ENCODE measurements at places on chromosomes 7 and 10. TPM values are rescaled to one million over a fixed set of nuclear protein-coding genes. Genes with fewer than 3 reads are reported as not detected.

GRCh38 chr10:17085011-17085725 lies 44.4 kb downstream of the CUBN start:
- DNase-seq, result no peak

DNA sequence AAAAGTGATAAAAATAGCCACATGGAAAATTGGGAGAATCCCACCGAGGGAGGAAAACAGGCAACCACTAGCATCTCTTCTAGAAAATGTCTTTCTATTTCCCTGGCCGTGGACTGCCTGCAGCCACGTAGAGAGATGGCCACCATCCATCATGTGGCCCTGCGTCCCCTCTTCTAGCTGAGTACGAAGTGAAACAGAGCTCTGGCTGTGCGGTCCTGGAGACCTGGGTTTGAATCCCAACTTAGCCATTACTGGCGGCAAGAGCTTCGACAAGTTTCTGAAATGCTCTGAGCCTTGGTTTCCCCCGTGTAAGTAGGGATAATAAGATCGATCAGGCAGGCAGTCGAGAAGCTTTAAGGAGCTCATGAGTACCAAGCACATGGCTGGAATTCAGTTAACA lies 32.9 kb downstream of the ZCCHC24 start:
- DNase-seq, result no peak

DNA sequence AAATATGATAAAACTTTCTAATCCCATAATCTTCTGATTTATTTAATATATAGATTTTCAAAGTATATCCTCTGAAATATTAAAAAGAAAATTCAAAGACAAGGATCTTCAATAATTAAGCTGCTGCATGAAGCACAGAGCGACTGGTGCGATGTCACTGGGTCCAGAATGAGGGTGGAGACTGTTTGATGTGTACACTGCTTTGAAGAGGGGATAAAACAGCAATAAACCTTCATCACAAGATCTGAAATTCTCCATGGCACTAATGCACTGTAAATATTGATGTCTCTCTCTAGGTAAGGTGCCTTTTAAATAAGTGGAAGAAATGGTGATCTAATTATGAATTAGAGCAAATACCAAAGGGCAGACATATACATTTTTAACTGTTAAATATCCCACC lies 337.8 kb downstream of the PARD3 start:
- DNase-seq, result no peak

DNA sequence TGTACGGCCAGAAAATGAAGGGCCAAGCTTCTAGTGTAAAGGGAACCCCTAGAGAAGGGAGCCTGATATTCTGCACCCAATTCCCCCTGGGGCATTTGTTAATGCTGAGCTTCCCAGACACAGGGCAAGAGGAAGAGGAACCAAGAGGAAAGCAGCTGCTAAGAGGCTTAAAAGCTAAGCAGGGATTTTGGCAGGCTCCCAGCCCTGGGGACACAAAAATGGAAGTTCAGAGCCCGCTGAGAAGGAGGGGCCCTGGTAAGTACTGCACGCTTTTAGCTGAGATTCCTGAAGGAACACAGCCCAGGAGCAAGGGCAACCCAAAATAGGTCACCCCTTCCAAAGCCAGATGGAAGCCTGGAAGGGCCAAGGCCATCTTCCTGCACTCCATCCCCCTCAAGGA lies 387.3 kb upstream of the MGMT start:
- DNase-seq, result no peak

DNA sequence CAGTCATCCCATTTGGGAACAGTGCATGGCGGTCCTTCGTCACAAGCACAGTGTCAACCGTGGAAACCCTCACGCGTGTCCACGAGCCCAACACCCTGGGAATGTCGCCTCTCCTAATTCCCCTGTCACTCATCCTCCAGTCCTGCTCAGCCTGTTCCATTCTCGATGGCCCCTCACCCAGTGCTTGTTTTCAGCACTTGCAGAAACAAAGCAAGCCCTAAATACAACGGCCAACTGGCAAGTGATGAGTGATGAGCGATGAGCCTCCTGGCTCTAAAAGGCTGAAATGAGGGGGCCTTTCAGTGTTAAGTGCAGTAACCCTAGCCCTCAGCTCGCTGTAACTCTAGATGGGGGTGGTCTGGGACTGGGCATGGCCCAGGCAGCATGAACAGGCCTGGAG lies 22.6 kb downstream of the NKX2-3 start:
- no peak for DNase-seq

- DNase-seq, result no peak
Measured at GRCh38 chr10:113028456-113029440, 78.7 kb downstream of the TCF7L2 start.

Gene ITPRID1
- not detected for total RNA-seq

Gene CYP2C19
- total RNA-seq, result not detected

Gene C10orf105
- total RNA-seq, result not detected

Gene PNPLA8
- 21.2 TPM for total RNA-seq

Data from HT1080 (cell line).